ENCODE measurements at places on chromosomes 1 and 21.

- no peak for DNase-seq
Measured at GRCh38 chr1:61183471-61184039, 101.2 kb downstream of the NFIA start.

GRCh38 chr1:107643766-107644165 lies 321.2 kb downstream of the VAV3 start:
- no peak for DNase-seq

- DNase-seq, result no peak
Measured at GRCh38 chr1:41633764-41634163, 149.3 kb upstream of the EDN2 start.

GRCh38 chr1:6224718-6225117 lies 11.0 kb downstream of the ICMT start:
- DNase-seq, result no peak

DNA sequence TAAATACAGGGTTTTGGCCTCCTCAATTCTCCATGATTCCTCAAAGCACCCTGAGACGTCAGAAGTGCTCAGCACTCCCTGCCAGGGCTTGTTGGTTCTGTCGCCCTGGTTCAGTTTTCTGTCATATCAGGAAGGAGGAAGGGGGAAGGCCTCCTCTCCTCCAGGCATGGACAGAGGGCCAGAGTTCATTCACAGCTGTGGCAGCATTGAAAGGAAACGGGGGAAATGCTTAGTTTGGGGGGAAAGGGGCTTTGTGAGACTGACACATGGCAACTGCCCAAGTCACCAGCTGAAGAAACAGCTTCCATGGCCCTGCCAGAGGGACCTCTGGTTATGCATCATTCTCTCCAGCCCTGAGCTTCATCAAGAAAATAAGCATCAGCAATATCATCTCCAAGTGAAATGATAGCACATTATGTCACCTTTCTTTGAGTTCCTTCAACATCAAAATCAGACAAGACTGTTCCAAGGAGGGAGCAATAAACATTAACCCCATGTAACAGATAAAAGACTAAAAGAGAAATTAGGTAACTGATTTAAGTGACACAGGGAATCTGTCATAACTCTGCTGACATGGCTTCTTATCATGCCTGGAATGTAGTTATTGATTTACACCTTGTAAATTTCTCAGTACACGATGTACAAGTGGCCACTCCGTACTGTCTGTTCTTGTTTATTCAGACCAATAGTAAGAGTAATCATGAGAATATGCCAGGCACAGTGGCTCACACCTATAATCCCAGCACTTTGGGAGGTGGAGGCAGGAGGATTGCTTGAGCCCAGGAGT lies 103.2 kb upstream of the SLC25A33 start:
- no peak for DNase-seq

- no peak for DNase-seq
Measured at GRCh38 chr21:42311160-42311559, 4.0 kb downstream of the TFF3 start.

DNA sequence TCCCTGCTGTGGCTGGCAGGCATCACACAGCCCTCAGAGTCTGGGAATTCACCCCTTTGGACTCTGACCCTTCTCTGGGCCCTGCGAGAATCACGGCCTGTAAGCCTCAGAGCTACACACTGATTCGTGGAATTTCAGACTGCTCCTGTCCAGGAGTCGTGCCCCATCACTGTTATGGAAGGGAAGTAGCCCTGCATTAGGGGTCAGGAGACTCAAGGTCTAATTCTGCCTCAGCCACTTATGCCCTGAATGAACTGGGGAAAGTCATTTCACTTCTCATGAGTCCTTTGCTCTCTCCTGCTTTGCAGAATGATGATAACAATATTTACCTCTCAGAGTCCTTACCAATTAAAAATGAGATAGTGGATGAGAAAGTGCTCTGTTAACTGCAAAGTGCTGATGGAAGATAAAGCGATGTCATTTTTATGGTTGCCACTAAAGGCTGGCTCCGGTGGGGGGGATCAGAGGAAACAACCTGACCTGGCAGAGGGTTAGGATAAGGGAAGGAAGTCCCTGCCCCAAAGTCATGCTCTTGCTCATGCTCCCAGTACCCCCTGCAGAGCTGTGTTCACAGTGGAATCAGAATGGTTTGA lies 148.6 kb upstream of the CD34 start:
- no peak for DNase-seq

Data from naive B cell (primary cell).